ENCODE measurements at places on chromosomes 3 and 15. TPM values are rescaled to one million over a fixed set of nuclear protein-coding genes. Genes with fewer than 3 reads are reported as not detected.

SLC12A1 gene
- not detected for total RNA-seq

HESX1 gene
- 0.44 TPM for total RNA-seq

DNA sequence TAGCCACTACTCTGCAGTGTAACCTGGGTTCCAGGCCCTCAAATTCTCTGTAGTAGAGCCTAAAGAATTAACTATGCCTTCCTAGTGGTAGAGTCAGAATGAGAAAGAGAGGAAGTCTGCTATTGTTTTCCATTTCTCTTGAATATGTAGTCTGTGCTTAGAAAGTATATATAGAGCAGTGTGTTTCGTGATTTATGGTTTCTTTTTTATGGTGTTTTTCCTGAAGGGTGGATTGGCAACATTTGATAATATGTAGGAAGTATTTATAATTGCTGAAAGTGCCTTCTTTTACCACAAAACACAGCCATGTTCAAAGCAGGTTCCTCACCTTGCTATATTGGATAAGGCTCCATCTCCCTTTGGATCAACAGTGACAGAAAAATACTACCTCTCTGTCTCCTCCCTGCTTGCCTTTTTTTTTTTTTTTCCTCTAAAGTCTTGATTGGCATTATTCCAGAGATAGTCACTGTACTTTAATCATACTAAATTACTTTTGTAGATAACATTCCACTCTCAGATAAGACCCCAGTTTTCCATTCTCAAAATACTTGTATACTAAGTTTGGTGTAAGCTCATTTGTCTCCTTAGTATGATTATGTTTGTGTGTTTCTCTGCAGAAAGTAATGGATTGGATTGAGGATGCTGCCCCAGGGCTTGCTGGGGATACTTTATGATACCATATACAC lies 47.8 kb downstream of the IQGAP1 start:
- no peak overlapping the region for H3K27ac ChIP-seq
- H3K4me1 ChIP-seq = no peaks in the 10 kb centered on the region
- H3K36me3 ChIP-seq = no peaks in the 10 kb centered on the region
- H3K4me3 ChIP-seq = no peak overlapping the region

DNA sequence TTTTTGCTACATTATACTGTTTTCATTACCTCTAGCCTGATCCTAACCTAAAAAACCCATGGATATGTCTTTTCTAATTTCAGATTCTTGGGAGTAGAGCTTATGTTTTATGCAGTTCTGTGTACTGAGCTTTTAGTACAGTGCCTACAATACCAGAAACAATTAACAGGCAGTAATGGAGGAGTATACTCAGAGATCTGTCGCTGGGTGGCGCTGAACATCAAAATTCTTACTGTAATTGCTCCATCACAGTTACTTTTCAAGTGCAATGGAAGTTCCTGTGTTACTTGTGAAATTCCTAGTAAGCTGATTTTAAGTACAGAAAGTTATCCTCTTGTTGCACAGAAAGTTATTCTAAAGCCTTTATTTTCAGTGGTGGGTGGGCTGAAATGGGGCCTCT lies 66.9 kb downstream of the RNF13 start:
- no peaks in the 10 kb centered on the region for H3K4me1 ChIP-seq
- H3K4me3 ChIP-seq = no peak overlapping the region
- DNase-seq = peak; percentile 1
- no peaks in the 10 kb centered on the region for H3K36me3 ChIP-seq

GRCh38 chr3:57060089-57060821 lies at the start of gene SPATA12:
SPATA12 (plus strand) TSS chr3:57060664; CDS start chr3:57073695, 13,031 bp downstream.
- no peak within 1 kb of the TSS for H3K27ac ChIP-seq
- no peak for DNase-seq
- no peaks in the 10 kb centered on the region for H3K36me3 ChIP-seq

All from CD8-positive, alpha-beta memory T cell (primary cell).